ENCODE measurements at places on chromosomes 11 and 22.

DNA sequence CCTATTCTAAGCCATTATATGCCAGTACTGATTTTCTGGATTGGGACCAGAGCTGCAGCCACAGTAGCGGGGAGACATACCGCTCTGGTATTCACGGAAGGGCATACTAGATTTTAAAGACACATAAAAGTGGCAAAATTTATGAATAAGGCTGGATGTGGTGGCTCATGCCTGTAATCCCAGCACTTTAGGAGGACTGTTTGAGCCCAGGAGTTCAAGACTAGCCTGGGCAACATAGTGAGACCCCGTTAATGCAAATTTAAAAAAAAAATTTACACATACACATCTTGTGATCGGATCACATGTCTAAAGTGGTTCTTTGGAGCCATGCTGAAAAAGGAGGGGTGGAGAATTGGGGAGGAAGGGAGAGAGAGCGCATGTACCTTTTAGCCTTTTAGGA is 9.0 kb downstream of the RPL27A start:
- no peak for DNase-seq

- no peak for DNase-seq
Observed at GRCh38 chr22:44405661-44406060, 92.4 kb downstream of the RTL6 start.

DNA sequence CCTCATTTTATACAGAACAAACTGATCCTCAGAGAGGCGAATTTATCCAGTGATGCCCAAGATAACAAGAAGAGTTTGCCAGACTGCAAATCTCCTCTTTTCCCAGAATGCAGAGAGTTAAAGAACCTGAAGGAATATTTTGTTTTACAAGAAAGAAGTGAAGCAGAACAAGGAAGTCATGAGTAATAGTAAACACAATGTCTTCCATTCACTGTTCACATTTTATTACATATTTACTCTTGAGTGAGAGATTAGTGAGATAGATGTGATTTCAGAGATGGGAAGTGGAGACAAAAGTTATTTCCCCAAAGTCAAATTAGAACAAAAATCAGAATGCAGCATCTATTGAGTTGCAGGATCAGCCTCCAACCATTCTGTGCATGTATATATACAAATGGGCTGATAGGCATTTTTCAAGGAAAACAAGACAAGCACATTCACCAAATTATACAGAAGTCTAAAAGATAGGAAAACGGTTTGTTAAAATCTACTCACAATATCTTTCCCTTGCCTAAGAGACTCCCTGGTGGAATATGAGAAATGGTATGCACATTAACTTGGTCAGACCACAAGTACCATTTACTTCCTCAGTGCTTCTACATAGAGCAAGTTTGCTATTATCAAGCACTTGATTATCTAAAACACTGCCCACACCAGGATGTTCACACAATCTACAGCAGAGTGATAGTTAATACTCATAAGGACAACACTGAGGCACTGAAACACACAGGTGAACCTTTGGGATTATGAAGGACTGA is 12.0 kb downstream of the GUCY1A2 start:
- no peak for DNase-seq

- no peak for DNase-seq
Observed at GRCh38 chr22:31130873-31131272, 8.1 kb downstream of the INPP5J start.

- no peak for DNase-seq
Observed at GRCh38 chr11:130400781-130401483, 27.5 kb downstream of the ADAMTS8 start.

DNA sequence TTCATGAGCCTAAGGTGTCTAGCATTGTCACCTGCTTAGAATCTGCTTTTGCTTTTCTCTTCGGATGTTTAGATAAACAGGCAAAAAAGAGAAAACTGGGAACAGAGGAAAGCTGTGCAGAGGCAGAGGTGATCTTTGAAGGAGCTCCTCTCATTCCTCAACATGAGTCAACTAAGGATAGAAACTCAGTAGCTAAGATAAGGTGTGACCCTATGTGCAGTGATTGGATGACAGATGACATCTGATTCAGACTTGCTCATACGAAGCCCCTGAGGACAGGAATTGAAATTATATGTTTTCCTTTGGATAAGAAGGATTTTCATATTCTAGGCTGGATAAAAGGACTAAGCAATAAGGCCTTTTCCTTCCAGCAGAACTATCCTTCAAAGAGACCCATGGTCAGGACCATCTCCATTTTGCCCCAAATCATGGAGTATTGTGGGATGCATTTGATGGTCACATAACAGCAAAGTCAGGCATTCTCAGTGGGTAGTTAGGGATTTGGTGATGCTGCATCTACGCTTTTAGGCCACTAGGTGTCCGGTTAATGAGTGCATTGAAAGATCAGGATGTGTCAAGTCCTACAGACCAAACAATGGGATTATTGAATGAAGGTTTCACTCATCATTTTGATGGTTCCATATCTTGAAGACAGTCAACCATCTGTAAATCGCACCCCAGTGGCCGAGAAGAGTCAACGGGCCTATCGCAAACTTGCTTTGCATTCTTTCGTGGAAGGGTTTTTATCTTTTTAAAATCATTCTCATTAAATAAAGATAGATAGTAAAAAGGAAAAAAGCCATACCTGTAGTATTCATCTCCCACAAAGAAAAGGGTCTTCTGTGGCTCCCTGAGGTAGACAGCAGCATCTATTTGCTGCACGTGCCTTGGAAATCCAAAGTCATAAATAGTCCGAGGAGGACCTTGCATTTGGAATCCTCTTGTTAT is 32.2 kb downstream of the MMP20 start:
- DNase-seq = peak; percentile 34

DNA sequence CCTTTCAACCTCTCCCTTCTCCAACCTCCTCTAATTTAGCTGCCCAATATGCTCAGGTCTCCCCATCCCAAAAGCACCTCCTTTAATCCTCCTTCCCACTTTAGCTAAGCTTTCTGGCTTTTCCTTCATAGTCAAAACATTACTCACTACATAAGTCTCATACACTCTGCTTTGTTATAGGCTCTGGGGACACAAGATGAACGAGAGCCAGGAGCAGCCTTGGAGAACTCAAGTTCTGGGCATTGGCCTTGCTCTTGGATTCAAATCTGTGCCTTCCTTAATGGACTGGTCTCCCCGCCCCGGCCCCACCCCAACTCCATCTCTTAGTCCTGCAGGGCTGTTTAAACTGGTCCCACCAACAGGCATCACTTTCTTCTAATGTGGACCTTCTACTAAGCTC is 11.4 kb upstream of the HPX start:
- no peak for DNase-seq

DNA sequence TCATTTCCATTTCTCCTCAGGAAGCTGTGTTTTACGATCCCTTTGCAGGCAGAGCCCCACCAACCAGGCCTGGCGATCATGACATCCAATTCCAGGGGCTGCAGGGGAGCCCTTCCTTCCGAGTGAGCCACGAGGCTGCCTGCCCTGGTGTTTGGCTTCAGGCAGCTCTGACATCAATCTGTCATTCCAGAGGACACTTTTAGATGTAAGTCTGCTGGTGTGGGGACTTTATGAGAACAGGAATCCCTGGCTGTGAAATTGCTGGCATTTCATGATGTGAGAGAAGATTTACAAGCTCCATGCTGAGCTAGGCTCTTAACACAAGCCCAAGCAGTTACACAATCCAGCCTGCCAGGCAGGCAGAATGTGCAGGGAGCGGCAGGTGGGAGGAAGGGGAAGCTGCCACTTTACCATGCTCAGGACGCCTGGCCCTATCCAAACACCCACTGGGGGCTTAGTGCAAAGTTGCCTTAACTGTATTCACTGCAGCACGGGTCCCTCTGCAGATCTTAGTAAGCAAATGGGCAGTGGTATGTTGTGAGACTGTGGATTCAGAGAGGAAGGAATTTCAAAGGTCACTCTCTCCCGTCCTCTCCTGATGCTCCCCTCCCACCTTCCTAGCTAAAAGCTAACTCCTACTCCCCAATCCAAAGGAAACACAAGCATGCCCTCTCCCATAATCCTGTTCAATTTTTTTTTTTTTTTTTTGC is 43.4 kb upstream of the MICAL2 start:
- DNase-seq = no peak

DNA sequence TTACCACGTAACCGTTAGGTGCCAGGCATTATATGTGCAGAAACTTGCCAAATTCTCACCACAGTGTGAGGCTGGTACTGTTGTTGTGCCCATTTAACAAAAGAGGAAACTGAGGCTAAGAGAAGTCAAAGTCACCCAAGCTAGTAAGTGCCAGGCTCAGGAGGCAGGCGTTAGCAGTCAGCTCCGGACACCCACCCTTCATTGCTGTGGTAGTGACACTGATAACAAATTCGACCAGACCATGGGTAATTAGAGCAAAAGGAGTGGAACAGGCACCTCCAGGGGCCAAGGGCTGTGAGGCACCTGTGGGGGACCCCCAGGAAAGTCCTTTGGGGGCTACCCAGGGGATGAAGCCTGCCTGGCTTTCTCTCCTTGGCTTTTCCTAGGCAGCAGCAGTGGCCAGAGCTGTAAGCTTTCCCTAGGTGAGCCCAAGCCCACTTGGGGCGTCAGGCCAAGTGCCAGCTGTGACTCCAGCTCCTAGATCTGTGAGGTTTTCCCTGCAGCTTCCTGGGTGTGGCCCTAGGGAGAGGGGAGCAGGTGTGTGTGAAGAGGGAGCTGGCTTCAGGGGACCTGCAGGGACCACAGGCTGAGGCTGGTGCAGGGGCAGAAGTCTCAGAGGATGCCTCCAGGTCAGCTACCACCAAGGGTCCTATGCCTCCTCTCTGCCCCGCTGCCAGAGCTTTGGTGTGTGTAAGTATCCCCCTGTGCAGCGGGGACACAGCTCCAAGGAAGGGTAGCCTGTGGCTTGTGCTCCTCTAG is 19.7 kb upstream of the ALX4 start:
- DNase-seq = no peak

DNA sequence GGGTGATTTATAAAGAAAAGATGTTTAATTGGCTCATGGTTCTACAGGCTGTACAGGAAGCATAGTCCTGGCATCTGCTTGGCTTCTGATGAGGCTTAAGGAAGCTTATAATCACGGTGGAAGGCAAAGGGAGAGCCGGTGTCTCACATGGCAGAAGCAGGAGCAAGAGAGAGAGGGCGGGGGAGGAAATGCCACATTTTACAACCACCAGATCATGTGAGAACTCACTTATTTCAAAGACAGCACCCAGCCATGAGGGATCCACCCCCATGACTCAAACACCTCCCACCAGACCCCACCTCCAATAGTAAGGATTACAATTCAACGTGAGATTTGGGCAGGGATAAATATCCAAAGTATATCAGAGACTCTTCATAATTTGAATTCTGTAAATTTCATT is 200.7 kb downstream of the MSANTD4 start:
- no peak for DNase-seq

GRCh38 chr11:12671370-12671769 is 2.9 kb upstream of the TEAD1 start:
- no peak for DNase-seq

- DNase-seq = no peak
Observed at GRCh38 chr22:30422481-30423300, 2.9 kb upstream of the MTFP1 start.

- no peak for DNase-seq
Observed at GRCh38 chr22:26623984-26624383, 2.2 kb downstream of the CRYBA4 start.

GRCh38 chr11:64222651-64223000 is 3.4 kb downstream of the TRPT1 start:
- no peak for DNase-seq

DNA sequence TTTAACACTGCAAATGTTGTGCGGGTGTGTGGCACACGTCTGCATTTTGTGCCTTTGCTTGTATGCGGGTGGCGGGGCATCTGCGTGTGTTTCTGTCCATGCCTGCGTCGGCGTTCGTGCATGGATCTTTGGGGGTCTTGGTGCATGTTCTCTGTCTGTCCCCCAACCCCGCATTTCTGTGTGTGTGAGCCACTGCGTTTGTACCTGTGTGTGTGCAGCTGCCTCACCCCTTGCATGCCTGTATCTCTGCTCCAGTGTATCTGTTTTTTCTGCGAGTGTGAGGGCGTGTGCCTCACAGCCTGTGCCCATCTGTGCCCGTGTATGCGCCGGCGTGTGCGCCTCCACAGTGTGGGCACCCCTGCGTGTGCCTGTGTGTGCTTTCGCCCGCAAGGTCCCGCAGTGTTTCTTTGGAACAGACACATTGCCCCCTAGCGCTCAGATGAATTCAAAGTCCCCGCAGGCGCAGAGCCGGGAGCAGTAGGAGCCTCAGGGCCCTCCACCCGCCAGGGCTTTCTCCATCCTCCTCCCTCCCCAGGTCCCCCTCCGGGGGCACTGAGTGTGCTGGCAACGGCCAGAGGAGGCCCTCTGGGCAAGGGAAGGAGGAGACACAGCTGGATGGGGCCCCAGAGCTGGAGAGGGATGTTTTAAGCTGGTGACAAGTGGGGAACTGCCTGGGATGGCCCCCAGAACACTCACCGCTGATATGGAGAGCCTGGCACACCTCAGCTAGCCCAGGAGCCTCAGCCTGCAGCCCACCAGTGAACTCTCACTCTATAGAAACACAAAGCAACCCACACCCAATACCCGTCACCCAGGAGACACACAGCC is 3.1 kb upstream of the MN1 start:
- peak; percentile 89 for DNase-seq

DNA sequence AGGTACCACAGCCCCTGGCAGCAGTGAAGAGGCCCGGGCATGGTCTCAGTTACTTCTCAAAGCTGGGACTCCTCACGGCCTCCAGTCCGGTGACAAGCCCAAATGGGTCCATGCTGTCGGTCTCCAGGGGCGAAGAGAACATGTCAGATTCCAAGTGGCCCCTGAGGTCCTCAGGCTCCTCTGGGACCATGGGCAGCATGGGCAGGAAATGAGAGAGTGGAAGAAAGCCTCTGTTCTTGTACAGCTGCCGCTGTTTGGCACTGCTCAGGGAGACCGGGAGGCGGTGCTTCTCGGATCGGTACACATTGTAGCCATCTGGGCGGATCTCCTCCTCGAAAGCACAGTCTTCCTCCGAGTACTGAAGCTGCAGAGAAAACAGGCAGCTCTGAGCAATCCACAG is 4.6 kb downstream of the FGF19 start:
- DNase-seq = peak; percentile 29

- no peak for DNase-seq
Observed at GRCh38 chr11:88544656-88545280, 207.2 kb upstream of the CTSC start.

GRCh38 chr11:42974510-42975179 is 337.2 kb upstream of the API5 start:
- DNase-seq = no peak

- no peak for DNase-seq
Observed at GRCh38 chr11:2223153-2223794, 47.1 kb downstream of the ASCL2 start.

DNA sequence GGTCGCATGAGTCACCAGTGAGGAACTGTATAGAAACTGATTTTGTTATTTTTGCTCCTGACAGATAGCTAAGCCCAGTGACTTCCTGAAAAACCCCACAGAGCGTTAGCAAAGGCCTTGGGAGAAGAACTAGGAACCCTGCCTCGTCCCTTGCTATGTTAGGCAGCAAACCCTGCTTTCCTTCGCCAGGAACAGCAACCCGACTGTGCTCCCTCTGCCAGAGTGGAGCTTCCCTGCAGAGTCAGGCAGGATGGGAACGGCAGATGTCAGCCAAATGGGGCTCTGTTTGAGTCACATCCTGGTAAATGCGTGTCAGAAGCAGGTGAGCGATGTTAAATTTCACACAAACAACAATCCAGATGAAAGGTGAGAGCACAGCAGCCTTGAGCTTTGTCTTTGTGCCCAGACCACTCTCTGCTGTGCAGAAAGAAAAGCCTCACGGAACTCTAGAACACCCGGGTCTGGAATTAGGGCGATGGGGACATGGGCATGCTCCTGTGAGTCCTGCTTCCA is 186.6 kb downstream of the ADAMTS15 start:
- no peak for DNase-seq

Data from D341Med (cell line).